Stomach (tissue), 19 donors: ENCODE measurements at places on chromosomes 11 and 22. TPM values are rescaled to one million over a fixed set of nuclear protein-coding genes. Genes with fewer than 3 reads are reported as not detected.

The VSTM5 gene
- polyA plus RNA-seq, result 0.60 TPM

DNA sequence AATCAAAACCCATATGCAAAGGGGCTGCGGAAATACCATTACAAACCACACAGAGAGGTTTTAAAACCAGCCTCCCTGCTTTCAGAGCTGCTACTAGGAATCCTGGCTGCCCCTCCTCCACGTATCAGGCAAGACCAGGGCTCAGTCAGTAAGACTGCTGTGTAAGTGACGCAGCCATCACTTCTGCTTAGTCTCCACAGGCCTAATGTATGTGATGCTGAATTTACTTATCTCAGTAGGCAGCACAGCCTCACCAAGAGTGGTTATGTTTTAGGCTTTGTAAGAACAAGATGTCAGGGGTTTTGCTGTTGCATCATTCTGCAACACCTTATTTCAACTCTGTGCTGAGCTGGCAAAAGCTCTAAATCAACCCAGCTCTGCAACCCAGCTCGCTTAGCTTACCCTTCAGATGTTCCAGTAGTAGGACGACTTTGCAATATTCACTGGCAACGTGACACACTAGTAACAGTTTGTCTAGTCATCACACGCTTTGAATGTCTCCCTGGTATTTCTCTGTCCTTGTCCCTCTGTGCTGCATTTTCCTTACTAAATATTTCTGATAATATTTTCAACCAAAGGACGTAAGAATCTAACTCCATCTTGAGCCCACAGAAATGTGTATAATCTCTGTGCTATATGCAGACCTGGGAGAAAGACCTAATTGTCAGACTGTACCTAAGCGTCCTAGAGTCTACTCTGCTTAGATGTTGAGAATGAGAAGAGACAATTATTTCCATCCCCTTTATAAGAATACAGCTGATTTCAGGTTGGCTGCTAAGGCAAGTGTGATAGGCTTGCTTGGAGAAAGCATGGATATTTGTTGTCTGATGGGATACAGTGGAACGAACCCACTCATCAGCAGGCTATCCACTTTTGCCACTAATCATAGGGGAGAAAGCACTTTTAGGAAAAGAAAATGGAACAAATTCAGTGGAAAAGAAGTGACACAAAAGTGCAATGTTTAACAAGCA, 72.2 kb downstream of the LARGE2 start:
- H3K4me1 ChIP-seq, result peaks cover 48% of the 10 kb centered on the region
- no peaks in the 10 kb centered on the region for H3K36me3 ChIP-seq
- no peak overlapping the region for H3K4me3 ChIP-seq
- no peak for DNase-seq
- no peak overlapping the region for H3K27ac ChIP-seq
- H3K27me3 ChIP-seq, result no peaks in the 10 kb centered on the region

DNA sequence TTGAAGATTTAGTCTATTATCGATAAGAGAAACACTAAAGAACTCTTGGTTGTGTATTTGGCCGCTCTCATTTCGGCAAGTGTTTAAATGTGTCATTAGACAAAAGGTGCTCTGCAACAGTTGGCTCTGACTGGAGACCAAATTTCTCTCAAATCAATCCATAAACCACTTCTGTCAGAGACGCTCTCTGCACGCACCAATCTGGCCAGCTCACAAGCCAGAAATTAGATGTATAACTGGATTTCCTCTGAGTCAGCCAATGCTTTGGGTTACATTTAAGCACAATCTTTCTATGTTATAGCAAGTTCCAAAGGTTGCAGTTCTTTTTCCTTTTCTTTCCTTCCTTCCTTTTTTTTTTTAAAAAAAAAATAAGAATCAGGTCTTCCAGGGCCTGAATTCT, 17.6 kb upstream of the PARVA start:
- H3K27ac ChIP-seq, result no peak overlapping the region
- no peak overlapping the region for H3K4me3 ChIP-seq
- no peak for DNase-seq
- H3K27me3 ChIP-seq, result no peaks in the 10 kb centered on the region

The PKDREJ gene
- 0.06 TPM for polyA plus RNA-seq

- H3K36me3 ChIP-seq, result no peaks in the 10 kb centered on the region
- no peak overlapping the region for H3K27ac ChIP-seq
- DNase-seq, result peak; percentile 12
- H3K4me1 ChIP-seq, result no peaks in the 10 kb centered on the region
Observed at GRCh38 chr11:115345361-115345760, 158.9 kb downstream of the CADM1 start.

DNA sequence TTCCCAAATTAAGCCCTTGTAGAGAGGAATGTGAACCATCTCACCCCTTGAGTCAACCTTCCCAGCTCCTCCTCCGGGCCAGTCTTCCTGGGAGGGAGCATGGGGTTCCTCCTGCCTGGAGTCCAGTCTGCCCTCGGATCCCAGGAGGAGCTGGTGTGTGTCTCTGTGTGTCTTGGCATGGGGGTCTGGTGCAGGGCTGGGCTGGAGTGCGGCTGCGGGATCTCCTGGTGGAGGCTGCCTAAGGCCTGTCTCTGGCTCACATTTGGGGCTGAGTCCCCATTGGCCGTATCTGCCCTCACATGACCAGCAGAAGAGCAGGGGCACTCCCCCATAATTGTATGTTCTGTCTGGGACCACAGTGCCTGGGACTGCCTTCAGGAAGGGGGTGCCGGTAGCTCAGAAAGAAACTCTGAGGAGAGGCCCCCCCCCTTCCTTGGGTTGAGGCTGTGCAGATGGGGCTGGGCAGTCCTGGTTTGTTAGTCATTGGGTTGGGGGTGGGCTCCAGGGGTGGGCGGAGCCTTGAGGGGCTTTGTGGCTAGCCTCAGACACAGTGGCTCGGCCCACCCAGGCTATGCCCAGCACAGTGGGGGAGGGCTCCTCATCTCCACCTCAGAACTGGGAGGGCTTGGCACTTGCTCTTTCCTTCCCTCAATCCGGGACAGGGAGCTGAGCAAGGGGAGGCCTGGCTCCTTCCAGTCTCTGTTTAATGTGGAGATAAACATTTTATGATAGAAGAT, 2.9 kb downstream of the C1QTNF5 start:
- no peak overlapping the region for H3K4me3 ChIP-seq
- peaks cover 61% of the 10 kb centered on the region for H3K4me1 ChIP-seq
- H3K27me3 ChIP-seq, result no peaks in the 10 kb centered on the region

GRCh38 chr11:113603277-113604059, 102.6 kb downstream of the TMPRSS5 start:
- peak; percentile 44 for DNase-seq
- H3K4me3 ChIP-seq, result no peak overlapping the region
- H3K4me1 ChIP-seq, result no peaks in the 10 kb centered on the region
- H3K27ac ChIP-seq, result no peak overlapping the region

- peaks cover 12% of the 10 kb centered on the region for H3K4me1 ChIP-seq
- H3K27ac ChIP-seq, result peak overlapping the region; percentile 66
- H3K4me3 ChIP-seq, result no peak overlapping the region
- no peak for DNase-seq
- no peaks in the 10 kb centered on the region for H3K27me3 ChIP-seq
- H3K36me3 ChIP-seq, result no peaks in the 10 kb centered on the region
Observed at GRCh38 chr11:111370902-111371578, 8.0 kb downstream of the POU2AF1 start.

GRCh38 chr11:87239001-87239400, 201.3 kb downstream of the TMEM135 start:
- H3K4me1 ChIP-seq, result no peaks in the 10 kb centered on the region
- H3K4me3 ChIP-seq, result no peak overlapping the region
- DNase-seq, result no peak
- H3K27me3 ChIP-seq, result no peaks in the 10 kb centered on the region
- H3K36me3 ChIP-seq, result no peaks in the 10 kb centered on the region
- H3K27ac ChIP-seq, result no peak overlapping the region

DNA sequence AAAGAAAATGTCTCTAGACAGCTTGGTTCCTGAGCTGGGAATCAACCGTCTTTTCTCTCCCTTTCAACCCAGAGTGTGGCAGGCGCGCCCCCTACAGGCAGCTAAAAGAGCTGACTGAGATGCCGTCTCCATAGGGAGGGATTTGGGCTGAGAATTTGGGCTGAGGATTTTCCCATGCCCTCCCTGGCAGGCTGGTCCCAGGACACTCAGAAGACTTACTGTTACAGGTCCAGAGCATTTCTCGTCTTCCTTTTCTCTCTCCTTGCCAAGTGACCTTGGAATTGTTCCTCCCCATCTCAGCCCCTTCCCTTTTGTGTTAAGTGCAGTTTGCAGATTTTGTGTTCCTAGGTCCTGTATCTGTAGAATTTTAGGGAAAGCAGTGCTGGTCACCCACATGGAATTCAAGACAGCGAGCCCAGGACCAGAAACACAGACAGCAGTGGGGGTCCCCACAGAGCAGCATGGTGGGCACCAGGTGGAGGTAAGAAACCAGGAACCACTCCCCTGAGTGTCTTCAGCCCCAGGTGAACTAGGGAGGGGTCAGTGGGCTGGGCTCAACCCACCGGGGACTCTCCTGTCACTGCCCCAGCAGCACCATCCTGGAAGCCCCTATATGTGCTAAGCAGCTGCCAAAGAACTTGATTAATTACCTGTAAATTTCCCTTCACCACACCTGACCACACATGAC, 9.9 kb upstream of the IGLL5 start:
- H3K27me3 ChIP-seq, result no peaks in the 10 kb centered on the region
- no peak overlapping the region for H3K4me3 ChIP-seq
- H3K4me1 ChIP-seq, result no peaks in the 10 kb centered on the region
- H3K36me3 ChIP-seq, result no peaks in the 10 kb centered on the region

GRCh38 chr22:38403812-38404211, 51.2 kb downstream of the KCNJ4 start:
- no peak overlapping the region for H3K27ac ChIP-seq
- no peak overlapping the region for H3K4me3 ChIP-seq
- H3K36me3 ChIP-seq, result no peaks in the 10 kb centered on the region
- no peak for DNase-seq

GRCh38 chr11:75068993-75069392, 27.7 kb downstream of the OR2AT4 start:
- H3K4me3 ChIP-seq, result no peak overlapping the region
- H3K36me3 ChIP-seq, result no peaks in the 10 kb centered on the region
- DNase-seq, result no peak
- no peak overlapping the region for H3K27ac ChIP-seq
- H3K27me3 ChIP-seq, result no peaks in the 10 kb centered on the region
